ENCODE measurements at places on chromosomes 13 and 19.
A peak's percentile ranks its signal among the peaks of the same experiment; 100 is the strongest.

GRCh38 chr19:20969898-20970297, 46.8 kb downstream of the ZNF85 start:
- no peak for DNase-seq

- no peak for DNase-seq
Measured at GRCh38 chr13:34864671-34865070, 77.4 kb upstream of the NBEA start.

DNA sequence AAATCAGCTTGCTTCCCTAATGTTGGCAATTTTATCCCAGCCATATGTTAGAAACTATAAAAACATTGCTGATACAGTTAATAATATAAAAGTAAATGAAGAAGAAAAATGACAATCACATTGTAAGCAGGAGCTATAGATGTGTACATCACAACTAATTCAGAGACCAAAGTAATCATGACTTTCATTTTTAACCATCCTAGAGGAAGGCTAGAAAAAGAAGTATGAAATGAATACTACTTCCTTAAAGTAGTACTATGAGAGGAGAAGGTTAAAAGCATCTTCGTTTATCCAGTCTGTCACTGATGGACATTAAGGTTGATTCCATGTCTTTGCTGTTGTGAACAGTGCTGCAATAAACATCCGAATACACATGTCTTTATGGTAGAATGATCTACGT, 135.5 kb downstream of the IRS2 start:
- no peak for DNase-seq

- DNase-seq = no peak
Measured at GRCh38 chr19:21838646-21839045, 2.7 kb upstream of the ZNF43 start.

GRCh38 chr19:3655402-3656072, 28.9 kb upstream of the CACTIN start:
- no peak for DNase-seq

DNA sequence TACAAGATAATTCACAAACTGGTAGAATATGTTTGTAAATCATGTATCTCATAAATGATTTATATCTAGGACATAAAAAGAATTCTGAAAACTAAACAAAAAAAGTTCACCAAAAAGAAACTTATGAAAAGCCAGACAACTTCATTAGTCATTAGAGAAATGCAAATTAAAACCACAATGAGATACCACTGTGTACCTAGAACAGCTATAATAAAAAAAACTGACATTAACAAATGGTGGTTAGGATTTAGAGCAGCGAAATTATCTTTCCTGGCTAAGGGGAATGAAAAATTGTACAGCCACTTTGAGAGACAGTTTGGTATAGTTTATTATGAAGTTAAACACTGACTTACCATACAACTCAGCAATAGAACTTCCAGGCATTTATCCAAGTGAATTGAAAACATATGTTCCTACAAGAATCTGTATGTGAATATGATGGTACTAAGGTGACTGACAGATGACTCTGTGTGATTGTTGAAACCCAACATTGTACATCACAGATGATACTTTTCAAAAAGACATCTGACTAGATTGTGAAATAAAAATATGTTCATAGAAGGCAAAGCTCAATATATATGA, 41.8 kb downstream of the UGGT2 start:
- no peak for DNase-seq

DNA sequence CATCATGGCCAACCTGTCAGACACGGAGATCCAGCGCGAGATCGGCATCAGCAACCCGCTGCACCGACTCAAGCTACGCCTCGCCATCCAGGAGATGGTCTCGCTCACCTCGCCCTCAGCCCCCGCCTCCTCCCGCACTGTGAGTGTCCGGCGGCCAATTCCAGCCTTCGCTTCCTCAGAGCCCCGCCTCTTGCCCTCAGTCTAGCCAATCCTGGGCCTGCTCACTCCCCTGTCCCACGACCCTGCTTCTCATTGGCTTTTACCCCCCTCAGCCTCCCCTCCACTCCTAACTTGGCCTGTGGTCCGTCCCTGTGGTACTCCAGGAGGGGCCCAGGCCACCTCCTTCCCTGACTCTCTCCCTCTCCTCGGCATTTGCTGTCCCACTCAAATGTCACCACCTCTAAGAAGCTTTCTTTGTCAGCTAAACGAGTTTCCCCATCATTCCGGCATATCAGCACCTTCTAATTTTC, 12.3 kb downstream of the HRC start:
- peak; percentile 83 for DNase-seq

DNA sequence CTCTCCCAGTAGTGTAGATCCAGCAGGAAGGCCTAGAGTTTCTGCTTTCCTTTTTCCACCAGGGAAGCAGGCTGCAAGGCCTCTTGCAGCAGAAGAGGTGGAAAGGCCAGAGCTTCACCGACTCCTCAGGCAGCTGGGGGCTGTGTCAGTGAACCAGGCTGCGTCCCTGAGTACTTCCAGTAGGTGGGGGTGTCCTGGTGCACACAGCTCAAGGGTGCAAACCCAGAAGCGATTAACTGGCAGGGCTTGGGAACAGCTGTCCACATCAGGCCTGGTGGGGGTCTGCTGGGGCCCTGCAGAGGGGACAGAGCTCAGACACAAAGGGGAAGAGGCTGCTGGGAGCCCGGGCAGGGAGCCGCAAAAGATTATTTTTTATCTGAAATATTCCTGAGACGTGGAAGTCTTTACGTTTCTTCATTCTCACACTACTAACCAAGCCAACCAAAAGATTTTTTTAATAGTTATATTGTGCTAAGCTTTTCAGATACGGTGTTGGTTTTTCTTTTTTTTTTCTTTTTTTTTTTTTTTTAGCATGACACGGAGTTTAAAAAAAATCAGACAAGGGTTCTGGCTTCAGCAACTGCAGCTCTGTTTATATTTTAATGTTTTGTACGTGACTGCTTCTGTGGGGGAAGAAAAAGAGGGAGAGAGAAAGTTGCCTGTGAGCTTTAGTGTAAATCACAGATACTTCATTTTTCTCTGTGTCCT, 11.0 kb downstream of the TSHZ3 start:
- no peak for DNase-seq

DNA sequence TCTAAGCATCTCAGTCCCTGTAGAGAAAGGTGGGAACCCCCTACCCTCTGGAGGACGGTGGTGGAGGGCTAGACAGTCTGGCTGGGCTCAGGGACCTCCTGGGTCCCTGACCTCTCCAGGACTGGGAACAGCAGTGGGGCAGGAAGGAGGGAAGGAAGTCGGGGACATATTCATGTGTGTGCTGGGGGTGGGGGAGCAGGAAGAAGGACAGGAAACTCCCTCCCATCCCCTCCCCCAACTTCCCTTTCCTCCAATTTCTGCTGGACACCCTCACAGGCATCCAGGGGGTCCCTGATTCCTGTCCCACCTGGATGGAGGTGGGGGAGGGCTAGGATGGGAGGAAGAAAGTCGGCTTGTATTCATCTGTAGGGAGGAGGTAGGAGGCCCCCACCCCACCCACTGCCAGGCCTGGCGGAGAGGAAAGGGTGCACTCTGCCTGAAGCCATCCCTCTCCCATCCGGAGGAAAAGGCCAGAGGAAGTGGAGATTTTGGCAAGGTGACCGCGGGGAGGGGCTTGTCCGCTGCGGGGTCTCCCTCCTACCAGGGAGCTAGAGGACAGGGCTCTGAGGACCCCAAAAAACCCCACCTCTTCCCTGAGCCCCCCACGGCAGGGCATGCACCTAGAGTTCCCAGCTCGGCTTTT, 2.3 kb downstream of the NOVA2 start:
- no peak for DNase-seq

DNA sequence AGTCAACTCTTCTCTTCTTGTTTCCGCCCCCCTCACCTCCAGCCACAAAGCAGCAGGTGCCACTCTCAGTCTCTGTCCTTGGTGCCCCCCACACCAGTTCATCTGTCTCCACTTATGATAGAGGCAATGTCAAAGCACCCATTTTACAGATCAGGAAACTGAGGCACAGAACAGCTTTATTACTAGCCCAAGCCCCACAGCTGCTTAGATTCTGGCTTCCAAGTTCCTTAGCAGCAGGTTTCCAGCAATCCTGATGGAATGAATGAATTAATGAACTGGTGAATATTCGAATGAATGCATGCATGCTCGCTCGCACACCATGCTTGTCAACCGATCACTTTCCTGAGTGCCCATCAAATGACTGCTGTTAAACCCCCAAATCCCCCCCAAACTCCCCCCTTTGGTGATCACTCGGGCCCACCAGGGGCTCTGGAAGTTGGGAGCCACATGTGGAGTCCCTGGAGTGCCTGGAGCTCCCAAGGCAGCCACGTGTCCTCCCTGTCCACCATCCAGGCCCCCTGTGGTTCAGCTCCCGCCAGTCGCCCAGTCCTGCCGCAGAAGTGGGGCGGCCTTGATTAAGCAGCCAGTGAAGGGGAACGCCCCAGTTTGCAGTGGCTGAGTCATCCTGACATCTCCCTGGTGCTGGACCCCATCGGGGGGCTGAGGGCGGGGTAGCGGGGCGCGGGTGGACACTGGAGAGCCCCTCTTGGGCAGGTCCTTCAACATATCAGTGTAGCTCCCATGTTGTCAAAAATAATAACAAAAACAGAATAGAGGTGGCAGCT, 6.8 kb downstream of the PTPRS start:
- no peak for DNase-seq

DNA sequence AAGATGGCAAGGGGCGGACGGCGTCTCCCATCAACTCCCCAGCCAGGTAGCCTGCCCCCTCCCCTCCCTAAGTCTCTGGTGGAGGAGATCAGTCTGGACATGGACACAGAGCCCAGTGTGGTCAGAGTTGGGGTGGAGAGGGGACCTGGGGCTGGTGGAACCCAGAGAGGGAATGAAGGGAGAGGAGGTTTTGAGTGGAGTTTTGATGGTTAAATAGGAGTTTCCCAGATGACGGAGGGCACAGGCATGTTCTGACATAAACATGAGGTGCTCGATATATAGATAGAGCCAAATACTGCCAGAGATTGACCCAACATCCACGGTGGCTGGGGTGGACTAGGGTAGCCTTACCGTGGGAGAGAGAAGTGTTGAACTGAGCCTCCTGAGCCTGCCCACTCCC, 14.1 kb downstream of the FSD1 start:
- DNase-seq = no peak
